ENCODE measurements at places on chromosomes 5 and 9. TPM values are rescaled to one million over a fixed set of nuclear protein-coding genes. Genes with fewer than 3 reads are reported as not detected.

The OLFML2A gene
- polyA plus RNA-seq, result 0.50 TPM

The GMCL2 gene
- not detected for polyA plus RNA-seq

The PTPN3 gene
- 26.8 TPM for polyA plus RNA-seq

The LCN10 gene
- 0.12 TPM for polyA plus RNA-seq

The PDE6A gene
- not detected for polyA plus RNA-seq

The HCN1 gene
- not detected for polyA plus RNA-seq

The FOXD4L6 gene
- polyA plus RNA-seq, result not detected

The PCDHA1 gene
- not detected for polyA plus RNA-seq

The PCDHB6 gene
- polyA plus RNA-seq, result 0.06 TPM

The CARTPT gene
- polyA plus RNA-seq, result not detected

The CCDC152 gene
- 81.4 TPM for polyA plus RNA-seq

The IFNA21 gene
- not detected for polyA plus RNA-seq

The CDX1 gene
- not detected for polyA plus RNA-seq

The CCL28 gene
- 1.2 TPM for polyA plus RNA-seq

- DNase-seq, result no peak
These were observed 1.8 kb downstream of the SEMA5A start for GRCh38 chr5:9544056-9544455.

DNA sequence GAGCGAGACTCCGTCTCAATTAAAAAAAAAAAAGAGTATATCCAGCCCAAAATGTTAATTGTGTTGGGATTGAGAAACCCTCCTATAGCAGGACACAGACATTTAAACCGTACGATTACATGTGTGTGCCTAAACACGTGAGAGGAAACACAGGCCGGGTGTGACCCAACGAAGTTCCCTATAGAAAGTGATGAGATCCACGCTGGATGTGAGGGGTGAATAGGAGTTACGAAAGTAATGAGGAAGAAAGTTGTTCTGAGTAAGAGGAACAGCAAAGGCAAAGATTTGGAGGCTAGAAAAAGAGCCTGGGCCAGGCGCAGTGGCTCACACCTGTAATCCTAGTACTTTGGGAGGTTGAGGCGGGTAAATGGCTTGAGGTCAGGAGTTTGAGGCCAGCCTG is 13.6 kb downstream of the NAIF1 start:
- DNase-seq, result no peak

GRCh38 chr9:19410594-19410993 is 1.8 kb downstream of the ACER2 start:
- no peak for DNase-seq

DNA sequence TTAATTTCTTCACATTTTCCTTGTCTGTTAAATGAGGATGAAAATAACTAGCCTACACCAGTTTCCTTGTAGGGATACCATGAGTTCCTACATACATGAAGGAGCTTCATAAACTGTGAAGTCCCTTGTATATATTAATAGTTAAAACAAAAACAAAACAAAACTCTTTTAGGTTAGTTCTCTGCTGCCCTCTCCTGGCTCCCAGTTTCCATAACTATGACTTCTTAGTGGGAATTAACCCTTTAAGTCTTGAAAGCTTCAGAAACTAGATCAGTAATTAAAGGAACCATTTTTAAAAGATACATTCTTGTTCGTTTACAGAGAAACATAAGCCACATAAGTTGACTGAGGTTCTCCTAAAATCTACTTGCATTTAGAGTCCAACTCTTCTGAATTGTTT is 500.0 kb upstream of the C9orf72 start:
- no peak for DNase-seq

DNA sequence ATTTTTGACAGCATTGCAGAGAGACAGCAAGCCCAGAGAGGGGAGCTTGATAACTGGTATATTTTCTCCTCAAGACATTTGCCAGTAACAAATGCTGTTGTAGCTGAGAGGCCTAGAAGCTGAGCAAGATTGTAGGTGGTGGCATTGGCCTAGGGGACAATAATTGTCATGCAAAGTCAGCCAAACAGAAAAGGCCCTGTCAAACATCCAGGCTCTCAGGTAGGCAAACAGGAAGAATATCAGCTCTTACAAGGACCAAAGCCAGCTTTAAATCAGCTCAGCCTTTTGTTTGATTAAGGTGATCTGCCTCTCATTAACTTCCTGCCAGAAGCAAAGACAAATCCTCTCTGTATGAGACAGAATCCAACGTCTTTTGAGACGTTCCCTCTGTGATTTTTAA is 29.7 kb upstream of the BARX1 start:
- DNase-seq, result no peak

GRCh38 chr5:83528439-83528769 is 56.9 kb downstream of the VCAN start:
- no peak for DNase-seq

DNA sequence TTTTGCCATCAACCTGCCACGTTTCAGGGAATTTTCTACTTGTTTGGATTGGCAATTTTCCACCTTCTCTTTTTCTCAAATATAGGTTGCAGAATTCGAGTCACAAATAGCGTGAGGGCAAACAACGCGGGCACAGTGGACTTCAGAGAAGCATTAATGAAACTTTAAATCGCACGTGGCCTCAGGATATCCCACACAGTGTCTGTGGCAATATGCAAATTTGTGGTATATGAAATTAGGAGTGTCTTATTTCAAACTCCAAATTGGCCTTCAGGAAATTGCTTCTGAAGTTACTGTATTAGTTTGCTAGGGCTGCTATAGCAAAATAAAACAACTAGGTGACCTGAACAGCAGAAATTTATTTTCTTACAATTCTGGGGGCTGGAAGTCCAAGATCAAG is 91.2 kb downstream of the MTRR start:
- no peak for DNase-seq

DNA sequence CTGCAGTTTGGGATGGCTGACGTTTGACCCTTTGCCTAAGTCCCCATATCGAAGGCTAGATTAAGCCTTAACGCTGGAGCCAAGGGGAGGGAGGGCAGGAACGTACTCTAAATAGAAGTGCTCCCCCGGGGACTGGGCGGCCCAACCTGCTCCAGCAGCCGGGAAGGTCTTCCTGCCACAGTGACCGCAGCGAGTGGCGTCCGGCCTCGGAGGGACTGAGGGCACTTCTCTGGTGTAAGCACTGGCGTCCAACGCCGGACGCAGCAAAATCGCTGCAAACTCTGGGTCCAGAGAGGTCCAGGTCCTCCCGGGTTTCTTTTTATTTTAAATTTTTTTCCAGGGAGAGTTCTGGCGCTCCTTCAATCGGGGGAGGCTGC is 505 bp upstream of the ACER2 start:
- DNase-seq, result no peak

DNA sequence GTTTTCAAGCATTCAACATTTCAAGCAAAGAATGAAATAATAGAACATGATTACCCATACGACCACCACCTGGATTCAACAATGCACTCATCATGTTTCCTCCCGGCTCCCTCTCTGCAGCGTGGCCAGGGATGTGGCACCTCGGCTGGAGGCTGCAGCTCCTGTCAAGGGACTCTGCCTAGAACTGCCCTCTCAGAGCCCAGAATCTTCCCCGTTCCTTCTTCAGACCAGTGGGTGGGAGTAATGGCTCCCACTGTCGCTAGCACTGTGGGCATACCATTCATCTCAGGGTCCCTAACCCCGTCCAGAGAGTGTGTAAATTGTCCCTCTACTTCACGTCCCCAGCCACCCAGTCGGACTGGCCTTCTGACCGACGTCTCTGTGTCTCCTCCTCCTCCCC is 118.6 kb upstream of the COL5A1 start:
- DNase-seq, result no peak

- no peak for DNase-seq
These were observed 126.2 kb upstream of the PLCXD3 start for GRCh38 chr5:41636605-41637004.

GRCh38 chr5:118554241-118554640 is 434.1 kb downstream of the DTWD2 start:
- DNase-seq, result no peak

GRCh38 chr9:36640771-36641381 is 68.2 kb downstream of the MELK start:
- DNase-seq, result no peak

Data from liver (tissue), 10 donors.